ENCODE measurements at places on chromosomes 7 and 10.

DNA sequence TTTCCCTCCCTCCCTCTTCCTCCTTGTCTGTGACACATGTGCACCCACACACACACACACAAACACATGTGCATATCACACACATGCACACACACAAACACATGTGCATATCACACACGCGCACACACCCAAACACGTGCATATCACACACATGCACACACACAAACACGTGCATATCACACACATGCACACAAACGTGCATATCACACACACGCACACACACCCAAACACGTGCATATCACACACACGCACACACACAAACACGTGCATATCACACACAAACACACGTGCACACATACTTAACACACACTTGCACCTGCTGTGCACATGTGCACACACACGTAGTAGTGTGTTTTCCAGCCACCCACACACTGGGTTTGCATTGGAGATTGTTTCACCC is 29.4 kb upstream of the KNDC1 start:
- ATAC-seq = no peak

GRCh38 chr10:89363729-89364442 is 14.0 kb upstream of the IFIT1B start:
- no peak for ATAC-seq

- no peak for ATAC-seq
Measured at GRCh38 chr10:121774813-121775212, 153.0 kb downstream of the ATE1 start.

DNA sequence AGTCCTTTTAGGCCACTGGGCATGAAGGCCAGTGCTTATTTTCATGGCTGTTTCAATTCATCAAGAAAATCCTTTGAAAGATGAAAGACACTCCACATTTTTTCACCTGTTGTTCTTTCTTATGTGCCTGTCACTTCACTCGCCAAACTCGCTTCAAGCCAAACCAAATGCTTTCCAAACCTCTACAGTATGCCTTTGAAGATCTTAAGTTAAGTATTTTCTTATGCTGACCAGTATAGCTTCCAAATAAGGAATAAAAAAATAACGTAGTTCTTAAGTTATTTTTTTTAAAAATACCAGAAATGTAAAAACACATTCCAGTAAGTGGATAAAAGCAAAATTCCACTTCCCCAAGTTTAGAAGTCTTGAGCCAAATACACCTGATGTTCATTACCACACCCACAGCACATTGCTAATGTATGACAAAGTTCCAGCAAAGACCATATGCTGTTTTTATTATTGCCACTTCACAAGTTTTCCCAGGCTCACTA is 186.1 kb downstream of the MTERF1 start:
- no peak for ATAC-seq

- ATAC-seq = peak; percentile 92
Measured at GRCh38 chr7:91940572-91941341, at the start of gene AKAP9. Gene AKAP9 (plus strand): TSS chr7:91940862. CDS start chr7:91941100, 238 bp downstream.

DNA sequence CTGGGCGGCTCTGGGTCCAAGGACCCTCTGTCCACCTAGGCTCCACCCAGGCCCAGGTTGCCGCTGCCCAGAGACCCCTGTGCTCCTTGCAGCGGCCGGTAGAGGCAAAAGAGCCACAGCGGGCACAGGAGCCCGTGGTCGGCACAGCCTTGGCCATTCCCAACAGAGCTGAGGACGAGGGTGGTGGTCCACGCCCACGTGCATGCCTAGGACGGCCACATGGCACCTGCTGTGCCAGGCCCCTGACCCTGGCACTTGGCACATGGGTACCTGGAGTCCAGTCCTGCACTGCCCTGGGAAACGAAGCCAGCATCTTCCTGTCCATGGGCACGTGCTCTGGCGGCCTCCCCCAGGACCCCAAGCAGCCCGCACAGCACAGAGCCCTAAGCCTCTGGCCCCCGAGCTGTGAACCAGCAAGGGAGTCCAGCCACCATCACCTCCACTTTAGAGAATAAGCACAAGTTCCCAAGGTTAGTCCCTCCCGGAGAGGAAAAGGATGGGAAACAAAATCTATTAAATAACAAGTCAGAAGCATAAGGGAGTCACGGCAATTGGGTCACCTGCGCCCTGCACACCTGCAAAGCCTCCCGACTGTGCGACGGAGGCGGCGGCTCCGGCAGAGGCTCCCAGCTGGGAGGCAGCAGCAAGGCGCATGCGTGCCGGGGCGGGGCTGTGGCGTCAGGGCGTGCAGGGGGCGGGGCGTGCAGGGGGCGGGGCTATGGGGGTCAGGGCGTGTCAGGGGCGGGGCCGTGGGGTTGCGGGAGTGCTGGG is 59.1 kb downstream of the STK32C start:
- peak; percentile 75 for ATAC-seq

- no peak for ATAC-seq
Measured at GRCh38 chr7:157465891-157466866, 129.4 kb downstream of the DNAJB6 start.

GRCh38 chr7:149819961-149820340 is 18.2 kb upstream of the ZNF862 start:
- ATAC-seq = no peak

DNA sequence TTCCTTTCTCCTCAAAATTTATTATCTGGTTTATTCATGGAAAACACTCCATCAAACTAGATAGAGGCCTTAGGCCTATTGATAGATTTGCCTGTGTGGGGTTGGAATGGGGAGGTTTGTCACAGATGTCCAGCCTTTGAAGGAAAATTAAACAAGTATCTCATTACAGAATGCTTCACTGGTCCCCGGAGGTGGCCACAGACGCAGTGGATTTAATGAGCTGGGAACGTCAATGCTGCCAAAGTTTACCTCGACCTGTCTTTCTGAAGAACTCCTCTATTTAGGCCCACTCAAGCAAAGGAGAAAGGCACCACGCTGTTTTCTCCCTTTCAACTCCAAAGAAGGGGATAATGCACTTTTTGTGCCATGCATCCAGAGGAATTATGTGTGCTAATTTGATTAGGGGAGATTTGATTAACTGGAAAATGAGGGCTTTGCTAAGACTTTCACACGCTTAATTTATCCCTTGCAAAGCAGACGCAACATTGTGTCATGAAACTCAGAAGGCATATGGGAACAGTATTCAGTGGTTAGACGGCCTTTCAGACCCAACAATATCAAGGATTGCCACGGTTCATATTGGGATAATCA is 558.8 kb upstream of the GALNT17 start:
- no peak for ATAC-seq

DNA sequence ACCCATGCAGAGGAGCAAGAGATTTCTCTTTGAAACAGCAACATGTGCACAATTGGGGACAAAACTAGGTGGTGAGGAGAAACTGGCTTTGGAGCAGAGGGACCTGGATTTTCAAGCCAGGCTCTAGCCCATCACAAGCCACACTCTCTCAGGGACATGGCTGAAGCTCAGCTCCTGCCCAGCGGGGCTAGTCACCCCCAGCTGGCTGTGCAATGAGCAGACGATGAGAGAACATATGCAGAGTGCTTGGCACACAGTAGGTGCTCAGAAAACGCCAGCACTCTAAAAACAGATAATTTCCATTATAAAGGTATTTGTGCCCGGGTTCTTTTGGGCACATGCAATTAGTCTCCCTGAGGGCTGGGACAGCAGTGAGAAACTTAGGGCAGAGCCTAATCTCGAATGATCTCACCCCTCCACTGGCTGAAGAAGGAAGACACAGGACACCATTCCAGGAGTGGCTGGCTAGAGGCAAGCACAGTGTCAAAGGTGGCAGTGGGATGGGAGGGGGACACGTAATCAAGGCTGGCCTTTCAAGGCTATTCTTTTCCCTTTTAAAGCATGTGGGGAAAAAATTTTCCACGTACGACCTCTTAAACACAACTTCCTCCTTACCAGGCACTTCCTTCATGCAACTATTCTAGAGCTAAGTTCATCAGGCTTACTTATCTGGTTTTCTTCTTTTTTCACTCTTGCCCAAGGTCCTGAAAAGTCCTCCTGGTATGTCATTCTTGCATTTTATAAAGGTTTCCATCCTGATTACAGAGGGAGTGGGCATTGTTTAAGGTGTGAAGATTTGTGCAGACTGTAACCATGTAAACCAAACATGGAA is 15.1 kb downstream of the FAM53B start:
- no peak for ATAC-seq

GRCh38 chr10:75426880-75427279 is 4.5 kb upstream of the LRMDA start:
- ATAC-seq = no peak

DNA sequence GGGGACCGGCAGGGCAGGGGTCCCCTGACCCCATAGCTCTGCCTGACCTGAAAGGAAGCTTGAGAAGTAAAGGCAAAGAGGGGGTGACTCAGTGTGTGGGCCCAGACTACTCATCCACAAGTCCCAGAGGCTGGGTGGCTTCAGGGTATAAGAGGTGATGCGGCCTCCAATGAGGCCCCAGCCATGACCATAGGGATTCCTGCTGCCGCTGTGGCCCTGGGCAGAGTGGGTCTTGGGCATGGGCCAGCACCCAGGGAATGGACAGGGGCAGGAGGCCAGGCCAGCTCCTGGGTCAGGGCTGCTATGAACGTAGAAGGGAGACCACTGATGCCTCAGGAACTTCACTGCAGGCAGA is 64.4 kb upstream of the EBF3 start:
- ATAC-seq = no peak

GRCh38 chr10:44398747-44399658 is 14.1 kb upstream of the CXCL12 start:
- no peak for ATAC-seq

- no peak for ATAC-seq
Measured at GRCh38 chr7:4612939-4613841, 68.9 kb upstream of the FOXK1 start.

DNA sequence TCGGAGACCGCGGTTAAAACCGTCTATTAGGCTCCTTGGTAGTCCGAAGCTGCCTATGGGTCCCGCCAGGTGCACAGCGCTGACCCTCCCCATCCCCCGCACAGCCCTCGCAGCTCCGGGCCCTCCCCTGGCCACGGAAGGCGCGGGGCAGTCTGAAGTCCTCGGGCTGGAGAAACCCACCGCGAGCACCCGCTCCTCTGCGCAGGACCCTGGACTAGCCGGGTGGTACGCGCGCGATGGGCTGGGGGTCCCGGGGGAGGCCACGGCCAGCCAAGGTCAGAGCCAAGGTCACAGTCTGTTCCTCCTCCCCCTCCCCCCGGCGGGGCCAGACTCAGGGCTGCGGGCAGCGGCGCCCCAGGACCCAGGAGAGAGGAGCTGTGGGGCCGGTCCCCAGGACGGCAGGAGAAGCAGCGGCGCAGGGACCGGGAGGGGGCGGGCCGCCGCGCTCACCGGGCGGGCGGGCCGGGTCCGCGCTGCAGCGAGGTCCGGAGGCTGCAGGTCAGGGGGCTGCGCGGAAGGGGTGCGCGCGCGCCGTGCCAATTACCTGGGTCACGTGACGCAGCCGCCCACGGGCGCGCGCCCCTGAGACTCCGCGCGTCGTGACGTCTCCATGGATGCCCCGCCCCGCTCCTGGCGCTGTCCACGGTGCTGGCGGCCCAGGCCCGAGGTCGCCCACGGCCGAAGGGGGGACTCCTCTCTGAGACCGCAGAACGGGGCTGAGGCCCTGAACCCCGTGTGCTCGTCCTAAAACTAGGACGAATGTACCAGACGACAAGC is at the start of gene OGDHL:
OGDHL (minus strand) TSS at position 535 of the 777 bp plus-strand sequence. CDS start 3,731 bp downstream, outside the sequence.
- peak; percentile 89 for ATAC-seq

- ATAC-seq = peak; percentile 96
Measured at GRCh38 chr10:31242902-31243301, 76.1 kb upstream of the ZEB1 start.

DNA sequence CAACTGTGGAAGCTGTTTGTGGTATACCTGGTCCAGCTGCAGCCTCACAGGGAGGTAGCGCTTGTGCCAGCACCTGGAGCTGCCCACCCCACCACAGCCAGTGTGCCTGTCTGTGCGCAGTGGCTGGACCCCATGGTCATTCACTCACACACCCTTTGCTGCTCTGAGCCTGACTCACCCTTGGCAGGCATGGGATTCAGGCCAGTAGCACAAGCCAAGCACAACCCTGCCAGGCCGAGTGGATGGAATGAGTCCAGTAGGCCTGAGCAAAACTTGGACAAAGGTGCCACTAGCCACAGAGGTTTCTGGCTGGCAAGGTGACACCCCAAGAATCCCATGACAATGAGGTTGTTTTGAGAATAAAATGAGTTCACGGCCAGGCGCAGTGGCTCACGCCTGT is 19.0 kb downstream of the RBM48 start:
- ATAC-seq = peak; percentile 56

- ATAC-seq = peak; percentile 71
Measured at GRCh38 chr10:120824881-120825309, 26.3 kb upstream of the WDR11 start.

DNA sequence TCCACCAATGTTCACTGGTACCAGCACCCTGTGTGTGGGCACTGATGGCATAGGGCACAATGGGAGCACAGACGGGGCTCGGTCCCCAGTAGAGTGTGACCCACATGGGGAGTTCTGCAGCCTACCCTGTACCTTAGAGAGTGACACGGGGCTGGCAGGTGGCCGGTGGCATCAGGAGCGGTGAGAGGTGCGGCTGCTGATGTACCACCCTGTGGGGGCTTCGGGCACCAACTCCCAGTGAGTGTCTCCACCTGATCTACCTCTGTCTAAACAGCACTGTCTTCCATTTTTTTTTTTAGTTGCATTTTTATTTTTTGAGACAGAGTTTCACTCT is 4.1 kb downstream of the JAKMIP3 start:
- ATAC-seq = no peak

DNA sequence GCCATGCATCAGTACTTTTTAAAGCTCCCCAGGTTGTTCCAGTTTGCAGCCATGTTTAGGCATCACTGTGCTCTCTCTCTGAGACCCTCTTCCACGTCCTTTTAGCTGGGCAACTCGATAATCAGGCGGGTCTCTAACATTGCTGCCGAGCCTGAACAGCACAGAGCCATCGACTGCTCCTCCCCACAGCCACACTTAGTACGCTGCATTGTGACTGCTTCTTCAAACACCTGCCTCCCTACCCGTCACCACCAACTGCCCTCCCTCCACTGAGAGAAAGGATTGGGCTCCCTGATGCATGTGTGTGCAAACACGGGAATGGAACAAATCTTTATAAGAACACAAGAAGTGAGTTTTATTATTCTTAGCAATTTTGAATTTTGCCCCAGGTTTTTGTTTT is 11.4 kb upstream of the TACR2 start:
- ATAC-seq = no peak

GRCh38 chr10:128337860-128338378 is 211.7 kb upstream of the MKI67 start:
- no peak for ATAC-seq

DNA sequence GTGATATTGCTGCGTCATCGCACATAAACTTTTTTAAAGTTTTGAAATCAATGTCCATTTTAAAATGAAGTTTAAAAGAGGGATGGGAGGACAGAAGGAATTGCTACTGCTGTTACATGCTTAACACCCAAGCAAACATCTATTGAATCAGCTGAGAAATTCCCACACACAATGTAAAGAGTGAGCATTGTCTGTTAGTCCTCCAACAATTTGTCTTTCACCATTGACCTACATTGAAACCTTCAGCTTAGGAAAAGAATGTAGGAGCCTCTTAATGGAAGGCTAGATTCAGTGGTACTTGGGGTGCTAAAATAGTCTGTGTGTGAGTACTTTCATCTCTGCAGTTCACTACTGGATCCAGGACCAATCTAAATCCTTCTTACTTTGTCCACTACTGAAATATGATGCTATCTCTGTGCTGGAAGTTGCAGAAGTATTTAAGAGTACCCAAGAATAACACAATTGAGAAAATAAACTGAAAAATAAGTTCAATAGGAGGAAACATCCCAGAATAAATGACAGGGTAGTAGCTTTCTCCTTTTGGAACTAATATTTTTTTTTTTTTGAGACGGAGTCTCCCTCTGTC is 23.8 kb upstream of the FBXW4 start:
- no peak for ATAC-seq

- ATAC-seq = no peak
Measured at GRCh38 chr10:11150879-11151415, 133.3 kb downstream of the CELF2 start.
